ENCODE measurements at places on chromosomes 4 and X.
A peak's percentile ranks its signal among the peaks of the same experiment; 100 is the strongest.

DNA sequence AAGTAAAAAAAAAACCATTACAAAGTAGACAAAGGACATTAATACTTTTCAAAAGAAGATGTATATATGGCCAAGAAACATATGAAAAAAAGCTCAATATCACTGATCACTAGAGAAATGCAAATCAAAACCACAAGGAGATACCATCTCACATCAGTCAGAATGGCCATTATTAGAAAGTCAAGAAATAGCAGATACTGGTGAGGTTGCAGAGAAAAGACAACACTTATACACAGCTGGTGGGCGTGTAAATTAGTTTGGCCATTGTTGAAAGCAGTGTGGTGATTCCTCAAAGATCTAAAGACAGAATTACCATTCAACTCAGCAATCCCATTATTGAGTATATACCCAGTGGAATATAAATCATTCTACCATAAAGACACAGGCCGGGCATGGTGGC, 39.3 kb downstream of the TASL start:
- DNase-seq, result no peak

- DNase-seq, result no peak
These were observed 346.7 kb upstream of the RASGEF1B start for GRCh38 chr4:81818385-81818920.

DNA sequence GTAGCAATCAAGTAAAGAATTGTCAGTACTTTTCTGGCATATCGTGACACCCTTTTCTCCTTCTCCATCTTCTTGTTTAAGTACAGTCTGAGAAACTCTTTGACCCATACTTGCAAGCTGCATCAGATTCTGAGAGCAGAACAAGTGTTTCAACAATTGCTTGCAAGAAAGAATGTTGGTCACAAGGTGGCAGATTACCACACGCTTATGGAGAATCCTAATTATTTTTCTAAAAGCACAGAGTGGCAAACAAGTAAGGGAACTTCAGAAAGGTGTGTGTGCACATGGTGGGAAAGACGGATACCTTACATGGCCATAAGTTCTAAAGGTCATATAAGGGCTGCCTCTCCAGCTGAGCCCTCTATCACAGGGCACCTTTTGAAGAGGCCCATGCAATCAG, 136.4 kb upstream of the FGF13 start:
- DNase-seq, result no peak

- no peak for DNase-seq
These were observed 32.8 kb downstream of the RWDD4 start for GRCh38 chr4:183626168-183626567.

- no peak for DNase-seq
These were observed 2.5 kb upstream of the HTRA3 start for GRCh38 chr4:8267077-8267476.

DNA sequence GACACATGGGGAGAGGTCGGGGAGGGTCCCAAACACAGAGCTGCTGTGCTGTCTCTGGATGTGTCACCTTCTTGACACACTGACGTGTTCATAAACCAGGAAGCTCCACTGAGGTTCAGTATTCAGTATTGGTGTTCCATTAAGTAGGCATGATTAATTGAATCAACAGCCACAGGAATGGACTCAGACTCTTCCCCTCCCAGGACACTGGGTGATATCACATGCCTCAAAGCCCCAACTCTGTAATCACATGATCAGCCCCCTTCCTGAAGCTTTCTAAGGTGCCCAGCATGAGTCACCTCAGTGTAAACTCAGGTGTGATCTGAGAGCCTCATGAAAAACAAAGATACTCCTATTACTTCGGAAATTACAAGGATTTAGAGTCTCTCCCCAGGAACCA, 21.1 kb upstream of the HNRNPD start:
- DNase-seq, result no peak

DNA sequence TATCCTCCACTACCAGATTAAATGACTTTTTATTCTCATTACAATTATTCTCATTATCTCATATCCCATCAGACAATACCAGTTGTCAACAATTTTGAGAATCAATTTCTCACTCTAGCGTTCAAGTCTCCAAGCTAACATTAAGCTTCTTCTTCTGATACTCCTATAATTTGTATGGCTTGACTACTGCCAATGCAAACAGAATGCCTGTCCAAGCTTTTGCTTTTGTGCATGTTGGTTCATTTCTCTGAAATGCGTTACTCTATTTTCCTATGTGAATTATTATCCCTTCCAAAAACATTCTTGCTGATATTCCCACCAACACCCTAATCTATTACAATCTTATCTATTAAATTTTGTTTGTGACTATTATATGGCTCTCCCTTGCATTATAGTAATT, 1602.3 kb downstream of the C4orf33 start:
- no peak for DNase-seq

DNA sequence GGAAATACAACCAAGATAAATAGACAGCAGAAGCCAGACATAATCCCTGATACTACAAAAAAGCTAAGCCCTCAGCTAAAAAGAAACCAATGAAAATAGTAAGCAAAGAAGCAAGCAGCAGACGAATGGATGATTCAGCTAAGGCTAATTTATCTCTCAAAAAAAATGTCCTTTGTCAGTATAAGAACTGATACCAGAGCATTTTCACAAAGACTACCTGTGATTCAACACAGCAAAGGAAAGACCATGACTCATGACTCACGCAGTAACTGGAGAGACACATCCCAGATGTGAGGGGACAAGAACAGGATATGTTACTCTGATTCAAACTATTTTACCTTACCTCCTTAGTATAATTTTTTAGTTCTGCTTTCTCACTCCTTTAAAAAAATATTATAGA, 22.7 kb upstream of the TMPRSS11F start:
- no peak for DNase-seq

GRCh38 chr4:77045490-77045889, 30.3 kb downstream of the CCNI start:
- DNase-seq, result no peak

DNA sequence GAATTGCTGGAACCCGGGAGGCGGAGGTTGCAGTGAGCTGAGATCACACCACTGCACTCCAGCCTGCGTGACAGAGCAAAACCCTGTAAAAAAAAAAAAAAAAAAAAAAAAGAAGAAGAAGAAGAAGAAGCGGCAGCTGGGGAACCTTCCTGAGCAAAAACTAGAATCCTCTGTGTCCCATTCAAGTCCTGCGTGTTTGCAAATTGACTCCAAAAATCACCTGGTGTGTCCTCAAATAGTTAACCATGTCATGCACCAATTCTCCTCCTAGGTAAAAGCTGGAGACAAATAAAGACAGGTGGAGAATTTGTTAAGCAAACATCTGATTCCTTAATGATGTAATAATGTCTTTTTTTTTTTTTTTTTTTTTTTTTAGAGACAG, 31.9 kb upstream of the ASMTL start:
- DNase-seq, result no peak

GRCh38 chr4:73904491-73904890, 35.3 kb downstream of the CXCL1 start:
- DNase-seq, result no peak

DNA sequence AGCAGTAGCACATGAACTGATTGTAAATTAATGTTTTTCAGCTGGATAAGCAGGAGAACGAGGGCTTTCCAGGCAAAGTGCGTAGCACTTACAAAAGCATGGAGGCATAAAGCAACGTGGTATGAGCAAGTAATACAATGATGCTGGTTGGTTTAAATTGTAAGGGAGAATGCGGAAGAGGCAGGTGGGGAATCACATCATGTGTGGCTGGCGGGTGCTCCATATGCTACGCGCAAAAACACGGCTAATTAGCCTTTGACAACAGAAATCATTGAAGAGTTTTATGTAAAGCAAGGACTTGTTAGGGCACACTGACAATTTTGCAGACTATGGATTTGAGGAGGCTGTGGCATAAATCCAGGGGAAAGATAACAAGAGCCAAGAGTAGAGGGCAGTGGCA, 14.6 kb downstream of the SYTL4 start:
- no peak for DNase-seq

DNA sequence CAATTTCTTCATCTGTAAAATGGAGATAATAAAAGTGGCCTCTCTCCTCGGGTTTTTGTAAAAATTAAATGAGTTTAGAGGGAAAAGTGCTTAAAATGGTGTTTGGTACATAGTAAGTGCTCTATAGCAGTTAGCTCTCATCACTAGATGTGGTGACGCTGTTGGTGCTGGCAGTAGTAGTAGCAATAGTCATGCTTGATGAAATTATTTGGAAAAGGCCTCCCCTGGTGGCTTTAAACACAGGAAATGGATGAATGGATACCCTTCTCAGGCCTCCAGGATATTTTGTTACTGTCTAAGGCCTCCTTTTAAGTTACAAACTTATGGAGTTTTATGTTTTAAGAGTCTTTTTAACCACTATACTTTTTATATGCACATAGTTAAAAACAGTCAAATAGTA, 142.9 kb downstream of the CBR4 start:
- DNase-seq, result no peak

DNA sequence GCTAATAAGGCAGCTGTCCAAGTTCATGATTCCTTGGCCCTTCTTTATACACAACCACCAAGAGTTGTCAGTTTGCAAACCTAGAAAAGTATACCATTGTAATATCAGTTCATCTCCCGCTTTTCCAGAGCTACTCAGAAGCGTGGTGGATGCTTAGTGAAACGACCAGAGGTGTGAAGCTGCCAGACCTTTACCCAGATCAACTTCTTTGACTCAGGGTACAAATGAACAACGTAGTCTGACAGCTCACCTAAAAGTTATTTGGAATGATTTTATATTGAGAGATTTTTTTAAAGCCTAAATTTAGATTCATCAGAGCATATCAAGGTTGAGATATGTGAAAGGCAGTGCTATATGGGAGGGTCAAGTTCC, 169.7 kb downstream of the CBR4 start:
- DNase-seq, result no peak

DNA sequence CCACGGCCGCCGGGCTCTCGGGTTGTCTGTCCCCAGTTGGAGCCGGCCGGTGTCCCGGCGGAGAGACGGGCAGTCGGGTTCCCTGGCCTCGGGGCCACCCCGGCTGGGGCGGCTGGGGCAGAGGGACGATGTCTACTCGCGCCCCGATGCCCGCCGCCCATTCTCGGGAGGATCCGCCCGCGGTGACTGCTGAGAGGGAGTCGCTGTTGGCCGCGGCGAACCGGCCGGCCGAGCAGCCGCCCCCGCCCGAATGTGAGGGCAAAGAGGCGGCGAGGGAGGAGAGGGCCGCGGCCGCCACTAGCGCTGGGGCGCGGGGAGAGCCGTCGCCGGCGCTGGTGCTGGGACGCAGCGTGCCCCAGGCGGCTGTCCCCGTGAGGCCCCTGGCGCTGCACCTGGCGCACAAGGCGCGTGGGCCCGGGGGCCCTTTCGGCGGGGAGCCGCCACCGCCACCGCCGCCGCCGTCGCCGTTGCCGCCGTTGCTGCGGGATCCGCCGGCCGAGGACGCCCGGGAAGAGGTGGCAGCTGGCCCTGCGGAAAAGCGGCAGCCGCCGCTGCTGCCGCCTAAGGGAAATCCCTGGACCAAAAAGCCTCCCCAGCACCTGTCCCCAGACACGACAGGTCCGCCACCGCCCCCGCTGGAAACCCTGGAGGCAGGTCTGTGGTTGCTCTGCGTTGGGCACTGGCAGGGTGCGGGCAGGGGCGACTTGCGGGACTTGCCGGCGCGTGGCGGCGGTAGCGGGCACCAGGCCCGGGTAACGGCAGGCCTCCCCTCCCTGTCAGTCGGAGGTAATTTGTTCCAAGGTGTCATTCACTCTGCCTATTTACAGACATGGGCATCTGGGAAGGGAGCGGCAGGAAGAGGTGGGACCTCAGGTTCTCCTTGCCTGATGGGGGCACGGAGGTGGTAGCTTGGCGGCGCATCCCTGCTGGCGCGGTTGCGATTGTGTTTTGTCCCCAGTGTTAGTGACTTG, 739 bp downstream of the LARP1B start:
- peak; percentile 63 for DNase-seq

GRCh38 chr4:73836373-73837279, at the start of gene CXCL6:
TSS of gene CXCL6 (plus strand) at chr4:73836678. CDS start at chr4:73836751, 73 bp downstream.
- no peak for DNase-seq

DNA sequence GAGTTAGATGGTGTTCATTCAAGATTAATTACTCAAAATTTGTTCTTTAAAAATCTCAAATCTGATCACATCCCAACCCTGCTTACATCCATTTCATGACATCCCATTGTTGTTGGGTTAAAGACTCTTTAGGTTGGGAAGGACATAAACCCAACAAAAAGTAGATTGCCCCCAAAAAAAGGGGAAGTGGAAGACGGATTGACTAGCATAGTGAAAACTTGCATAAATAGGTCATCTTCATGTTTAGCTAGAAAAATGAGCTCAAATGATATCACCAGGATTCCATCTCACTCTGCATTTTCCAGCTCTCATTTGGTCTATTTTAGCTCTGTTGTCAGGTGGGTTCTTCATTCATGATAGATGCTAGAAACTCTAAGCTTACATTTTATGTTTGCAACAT, 18.5 kb upstream of the TET2 start:
- no peak for DNase-seq
